ENCODE measurements at places on chromosomes 6 and 20.

- DNase-seq: no peak
These were observed 11.8 kb downstream of the ENPP1 start for GRCh38 chr6:131819572-131820124.

GRCh38 chr6:11964729-11965335, 47.3 kb upstream of the HIVEP1 start:
- no peak for DNase-seq

- no peak for DNase-seq
These were observed 24.9 kb downstream of the TTLL2 start for GRCh38 chr6:167349631-167350274.

DNA sequence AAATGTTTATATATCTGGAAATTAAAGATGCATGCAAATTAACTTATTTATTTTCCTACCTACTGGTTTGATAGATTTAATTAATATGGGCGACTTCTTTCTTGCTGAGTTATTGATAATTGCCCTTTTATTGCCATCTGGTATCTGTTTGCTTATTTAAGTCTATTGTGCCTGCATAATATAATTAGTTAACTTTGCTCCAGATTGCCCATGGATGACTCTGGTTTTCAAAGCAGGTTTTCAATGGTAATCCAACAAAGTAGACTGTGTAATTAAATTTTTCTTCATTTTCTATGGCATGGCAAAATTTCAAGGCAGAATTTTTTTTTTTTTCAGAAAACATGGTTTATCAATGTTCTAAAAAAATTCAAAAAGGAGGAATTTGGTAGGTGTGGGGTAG, 1092.0 kb downstream of the GRIK2 start:
- no peak for DNase-seq

DNA sequence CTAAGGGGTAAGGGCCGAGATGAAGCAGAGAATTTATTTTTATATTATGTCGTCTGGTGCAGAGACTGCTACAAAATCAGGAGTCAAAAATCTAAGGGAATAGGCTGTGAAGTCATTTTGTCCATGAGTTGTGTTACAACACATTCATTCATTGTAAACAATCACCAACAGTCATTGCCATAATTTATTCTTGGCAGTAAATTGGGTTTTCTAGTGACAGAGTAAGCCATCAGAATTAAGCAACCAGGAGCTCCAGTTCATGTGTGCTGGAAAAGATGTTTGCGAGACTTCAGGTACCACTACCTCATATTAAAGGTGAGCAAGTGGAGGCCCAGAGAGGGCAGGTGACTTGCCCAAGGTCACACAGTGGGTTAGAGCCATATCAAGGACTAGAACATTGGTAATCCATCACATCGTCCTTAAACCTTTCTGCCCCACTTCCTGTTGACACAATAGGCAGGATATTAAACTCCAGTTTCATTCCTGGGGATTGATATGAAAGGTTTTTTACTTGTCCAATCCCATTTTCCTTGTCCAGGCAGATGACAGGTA, 46.0 kb downstream of the E2F3 start:
- DNase-seq: no peak

GRCh38 chr6:43060034-43060754, 763 bp downstream of the KLC4 start:
- DNase-seq: no peak

DNA sequence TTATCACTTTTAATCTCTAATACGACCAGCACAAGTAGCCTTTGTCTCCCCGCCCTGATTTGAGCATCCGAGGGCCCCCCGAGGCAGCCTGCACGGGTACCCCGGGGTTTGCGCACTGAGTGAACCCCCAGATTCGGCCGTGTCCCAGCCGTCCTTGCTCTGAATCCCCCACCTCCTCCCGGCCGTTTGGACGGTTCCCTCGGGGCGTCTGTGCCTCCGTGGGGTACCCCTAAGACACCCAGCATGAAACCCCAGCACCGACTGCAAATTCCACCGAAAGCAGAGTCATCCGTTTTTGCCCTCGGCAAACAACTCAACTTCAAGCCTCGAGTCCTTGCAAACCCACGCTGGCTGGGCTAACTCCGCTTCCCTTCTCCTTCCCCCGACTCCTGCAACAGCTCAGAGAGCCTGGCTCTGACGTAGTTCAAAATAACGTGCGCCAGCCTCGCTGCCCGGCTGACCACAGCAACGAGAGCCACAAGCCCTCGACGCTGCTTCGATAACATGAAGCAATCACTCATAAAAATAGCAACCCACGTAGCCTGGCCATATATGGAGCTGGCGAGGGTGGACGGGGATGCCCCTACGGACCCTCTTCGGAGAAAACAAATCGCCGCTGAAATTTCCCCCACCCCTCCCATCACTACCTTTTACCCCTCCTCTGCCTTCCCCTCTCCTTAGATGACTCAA, 764 bp upstream of the SNAP25 start:
- DNase-seq: no peak

DNA sequence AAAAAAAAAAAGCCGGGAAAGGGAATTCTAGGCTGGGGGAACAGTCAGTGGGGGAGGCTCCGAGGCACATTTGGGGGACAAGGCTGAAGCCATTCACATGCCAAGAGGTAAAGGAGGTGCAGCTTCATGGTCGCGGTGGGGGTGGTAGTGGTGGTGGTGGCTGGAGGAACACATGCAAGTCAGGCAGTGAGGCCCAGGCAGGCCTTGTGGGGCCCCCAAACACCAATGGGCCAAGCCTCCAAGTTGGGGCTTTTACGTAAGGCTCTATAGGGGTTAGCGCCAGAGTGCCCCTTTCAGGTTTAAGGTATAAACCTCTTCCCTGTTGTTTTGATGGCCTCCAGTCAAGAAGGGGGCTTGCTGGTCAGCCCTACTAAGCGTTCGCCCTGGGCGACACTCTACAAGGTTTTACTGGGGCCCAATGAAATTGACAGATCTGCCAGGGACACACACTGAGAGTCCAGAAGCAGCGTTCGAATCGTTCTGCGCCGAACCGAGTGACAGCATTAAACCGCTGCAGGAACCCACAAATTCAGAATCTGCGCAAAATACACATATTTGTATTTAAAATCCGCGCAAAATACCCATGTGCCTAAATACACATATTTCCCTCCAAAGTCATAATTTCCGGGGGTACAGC, 818 bp upstream of the AP5S1 start:
- no peak for DNase-seq

Measured in RWPE2 (cell line).